ENCODE measurements at places on chromosomes 5 and 9.

- no peak for DNase-seq
Observed at GRCh38 chr9:72297516-72297915, 67.5 kb downstream of the ZFAND5 start.

DNA sequence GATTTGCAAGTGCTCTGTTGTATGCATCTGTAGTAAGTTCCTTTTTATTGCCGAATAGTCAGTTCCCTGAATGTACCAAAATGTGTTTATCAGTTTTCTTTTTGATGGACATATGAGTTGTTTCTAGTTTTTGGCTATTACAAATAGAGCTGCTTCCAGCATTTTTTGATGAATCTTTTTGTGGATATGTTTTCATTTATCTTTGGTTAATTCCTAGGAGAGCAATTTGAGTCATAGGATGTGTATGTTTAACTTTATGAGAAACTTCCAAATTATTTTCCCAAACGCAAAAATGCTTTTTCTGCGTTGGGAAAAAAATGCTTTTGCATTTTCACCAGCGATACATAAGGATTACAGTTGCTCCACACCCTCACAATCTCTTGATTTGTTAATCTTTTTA lies 287.7 kb downstream of the FER start:
- DNase-seq = no peak

DNA sequence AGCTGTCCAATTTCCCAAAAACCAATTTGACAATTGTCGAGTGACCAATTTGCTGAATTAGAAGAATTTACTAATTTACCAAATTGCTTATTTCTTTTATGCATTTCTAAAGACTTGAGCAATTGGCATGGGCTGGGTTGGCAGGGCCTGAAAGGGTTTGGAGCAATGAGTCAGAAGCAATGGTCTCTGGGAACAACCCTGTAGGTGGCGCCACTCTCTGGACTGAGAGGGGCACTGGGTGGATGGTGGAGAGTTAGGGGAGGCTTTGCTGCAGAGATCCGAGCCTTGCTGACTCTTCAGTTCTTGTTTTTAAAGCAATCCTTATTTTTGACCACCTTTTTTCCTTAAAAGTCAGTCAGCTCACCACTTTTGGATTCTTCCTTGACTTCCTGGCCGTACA lies 71.5 kb upstream of the RPS23 start:
- DNase-seq = peak; percentile 27

- no peak for DNase-seq
Observed at GRCh38 chr5:5306696-5307095, 115.8 kb upstream of the ICE1 start.

DNA sequence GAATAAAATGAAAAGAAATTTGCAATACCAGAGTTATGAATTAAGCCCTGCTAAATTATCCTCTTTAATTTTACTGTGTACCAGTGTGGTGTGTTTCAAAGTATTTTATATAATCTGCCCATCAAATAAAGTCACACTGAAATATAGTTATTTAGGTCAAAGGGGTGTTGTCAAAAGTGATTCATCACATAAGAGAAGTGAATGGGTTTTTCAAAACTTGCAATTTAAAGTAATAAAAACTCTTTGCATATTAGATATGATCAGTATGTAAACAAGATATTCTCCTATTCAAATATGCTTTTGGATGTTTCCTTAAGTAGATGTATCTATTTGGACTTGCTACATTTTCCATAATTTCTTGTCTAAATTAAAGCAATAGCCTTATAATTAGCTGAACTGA lies 1183.0 kb upstream of the CDH18 start:
- no peak for DNase-seq

- DNase-seq = no peak
Observed at GRCh38 chr5:42606464-42606869, 150.2 kb upstream of the CCDC152 start.

- DNase-seq = no peak
Observed at GRCh38 chr9:127090341-127090985, 32.0 kb downstream of the ANGPTL2 start.

- DNase-seq = no peak
Observed at GRCh38 chr5:180563994-180564393, 27.3 kb downstream of the SCGB3A1 start.

- DNase-seq = no peak
Observed at GRCh38 chr9:130259044-130259443, 6.5 kb upstream of the HMCN2 start.

- DNase-seq = no peak
Observed at GRCh38 chr9:81989700-81990099, 1.1 kb downstream of the SPATA31D1 start.

DNA sequence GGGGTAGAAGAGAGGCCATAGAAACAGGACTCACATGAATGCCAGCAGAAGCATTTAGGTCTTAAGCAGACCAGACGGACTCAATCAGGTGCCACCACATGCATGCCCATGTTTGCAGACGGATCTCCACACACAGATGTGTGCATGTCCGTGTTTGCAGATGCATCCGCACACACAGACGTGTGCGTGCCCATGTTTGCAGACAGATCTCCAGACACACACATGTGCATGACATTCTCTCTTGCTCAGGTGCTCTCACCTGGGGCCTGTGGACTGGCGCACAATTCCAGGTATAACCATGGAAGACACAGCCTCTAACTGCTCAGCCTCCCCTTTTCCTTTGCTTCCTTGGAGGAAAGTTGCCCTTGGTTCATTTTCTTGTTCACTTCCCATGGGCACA lies 148.3 kb downstream of the CACNA1B start:
- DNase-seq = peak; percentile 5

GRCh38 chr5:172077664-172078425 lies 71.4 kb upstream of the FBXW11 start:
- DNase-seq = no peak

DNA sequence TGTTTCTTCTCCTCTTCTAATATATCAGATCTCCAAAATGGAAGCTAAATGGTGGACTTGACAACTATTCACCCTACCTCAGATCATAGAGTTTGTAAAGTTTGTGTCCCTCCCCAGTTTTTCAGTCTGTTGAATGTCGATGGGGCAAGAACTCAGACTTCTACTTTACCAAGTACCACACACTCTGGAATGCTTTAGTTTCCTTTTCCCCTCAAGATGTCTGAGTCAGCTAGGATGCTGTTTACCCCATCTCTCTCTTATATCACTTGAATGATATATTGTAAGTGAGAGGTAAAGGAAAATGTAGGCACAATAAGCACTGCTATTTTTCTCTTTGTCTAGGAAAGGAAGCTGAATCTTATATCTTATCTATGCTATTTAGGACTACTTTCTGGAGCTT lies 25.9 kb upstream of the TAL2 start:
- DNase-seq = no peak

DNA sequence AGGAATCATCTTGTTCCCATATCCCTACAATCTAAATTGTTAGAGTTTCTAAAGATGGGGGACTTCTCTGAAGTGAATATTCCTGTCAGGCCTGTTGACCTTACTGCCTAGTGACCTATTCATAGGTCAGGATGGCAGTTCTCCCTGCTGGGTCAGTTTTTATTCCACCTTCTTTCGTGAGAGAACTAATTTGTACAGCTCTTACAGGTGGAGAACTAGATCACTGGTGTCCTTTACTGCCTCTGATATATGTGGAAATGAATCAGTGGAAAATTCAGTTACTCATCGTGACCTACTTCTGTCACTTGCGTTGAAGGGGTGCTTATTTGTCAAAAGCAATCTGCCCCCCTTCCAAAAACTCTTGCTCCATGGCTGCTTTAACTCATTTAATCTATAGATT lies 164.9 kb downstream of the CD180 start:
- DNase-seq = no peak

DNA sequence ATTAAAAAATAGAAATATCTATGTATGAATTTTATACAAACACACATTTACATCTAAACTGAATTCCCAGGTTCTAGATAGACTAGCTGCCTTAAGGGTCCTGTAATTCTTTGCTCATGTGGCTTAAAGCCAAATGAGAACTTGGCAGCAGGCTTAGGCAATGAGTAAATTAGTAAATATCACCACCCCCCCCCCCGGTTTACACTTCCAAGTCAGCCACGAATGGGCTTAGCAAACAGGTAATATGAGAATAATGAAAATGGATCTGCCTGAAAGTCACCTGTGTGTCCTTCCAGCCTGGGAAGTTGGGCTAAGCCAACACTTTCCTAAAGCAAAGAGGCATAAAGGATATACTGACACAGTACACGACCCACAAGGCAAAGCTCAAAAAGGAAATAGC lies 108.6 kb downstream of the KLHL3 start:
- no peak for DNase-seq

DNA sequence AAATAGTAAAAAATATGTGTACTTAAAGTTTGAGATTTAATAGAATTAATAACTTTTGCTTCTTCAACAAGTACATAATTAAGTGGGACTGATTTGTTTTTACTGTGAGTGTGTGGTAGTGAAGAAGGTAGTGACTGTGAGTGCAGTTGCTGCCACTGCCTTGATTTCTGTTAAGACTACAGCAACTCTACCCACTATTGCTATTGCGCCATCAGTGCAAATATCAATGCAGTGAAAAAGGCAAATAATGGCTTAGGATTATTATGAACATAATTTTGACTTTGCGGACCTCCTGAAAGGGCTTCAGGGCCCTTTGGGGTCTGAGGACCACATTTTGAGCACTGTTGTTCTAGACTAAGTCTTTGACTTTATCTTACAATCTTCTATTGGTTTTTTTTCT lies 112.0 kb upstream of the PITX1 start:
- no peak for DNase-seq

DNA sequence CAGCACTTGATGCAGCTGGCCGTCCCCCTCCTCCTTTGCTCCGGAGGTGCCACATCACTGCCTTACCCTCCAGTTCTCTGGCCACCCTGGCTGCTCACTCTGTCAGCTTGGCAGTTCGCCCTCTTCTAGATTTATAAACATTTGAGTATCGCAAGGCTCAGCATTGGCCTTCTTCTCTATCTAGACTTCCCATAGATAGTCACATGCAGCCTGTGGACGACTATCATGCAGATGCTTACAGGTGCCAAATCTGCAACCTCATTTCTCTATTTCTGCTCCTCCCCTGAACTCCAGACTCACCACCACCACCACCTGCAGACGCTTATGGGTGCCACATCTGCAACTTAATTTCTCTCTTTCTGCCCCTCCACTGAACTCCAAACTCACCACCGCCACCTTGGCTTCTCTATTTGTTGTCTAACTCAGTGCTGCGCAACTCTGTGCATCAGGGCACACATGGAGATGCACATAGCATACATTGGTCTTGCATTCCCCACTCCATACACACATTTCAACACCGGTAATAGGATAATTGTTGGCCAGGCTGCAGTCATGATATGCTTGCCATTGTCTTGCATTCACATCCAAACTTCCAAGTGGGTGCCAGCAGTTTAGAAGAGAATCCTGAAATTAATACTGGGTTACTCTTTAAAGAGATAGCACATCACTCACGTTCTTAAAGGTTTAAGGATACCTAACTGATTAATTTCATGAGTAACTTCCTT lies 1.9 kb upstream of the DAP start:
- DNase-seq = peak; percentile 16

GRCh38 chr9:125985998-125986655 lies 239.0 kb downstream of the PBX3 start:
- DNase-seq = no peak

DNA sequence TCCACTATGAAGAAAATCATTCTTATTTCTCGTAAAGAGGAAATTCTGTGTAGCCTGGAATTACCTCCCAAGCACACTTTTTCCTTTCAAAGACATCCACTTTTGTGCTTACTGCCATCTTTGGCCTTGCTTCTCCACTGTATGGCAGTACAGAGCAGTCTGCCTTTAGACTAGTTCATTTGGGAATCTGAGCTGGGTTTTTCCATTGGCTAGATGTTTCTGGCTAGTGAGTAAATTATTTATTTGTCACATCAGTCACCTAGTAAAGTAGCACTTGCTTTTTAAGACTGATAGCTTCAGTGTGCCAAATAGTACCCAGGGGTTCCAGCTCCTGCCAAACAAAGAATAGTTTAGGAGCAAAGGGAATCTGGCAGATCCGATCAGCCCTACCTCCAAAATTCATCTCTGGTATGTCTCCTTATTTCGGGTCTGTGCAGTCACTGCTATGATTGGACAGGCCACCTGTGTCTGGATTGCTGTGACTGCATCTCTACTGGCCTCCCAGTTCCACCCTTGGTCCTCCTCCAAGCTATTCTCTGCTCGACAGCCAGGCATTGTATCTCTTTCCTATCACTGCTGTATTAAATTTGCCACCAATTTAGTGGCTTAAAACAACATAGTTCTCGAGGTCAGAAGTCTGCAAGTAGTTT lies 97.6 kb downstream of the NUDT12 start:
- DNase-seq = no peak

DNA sequence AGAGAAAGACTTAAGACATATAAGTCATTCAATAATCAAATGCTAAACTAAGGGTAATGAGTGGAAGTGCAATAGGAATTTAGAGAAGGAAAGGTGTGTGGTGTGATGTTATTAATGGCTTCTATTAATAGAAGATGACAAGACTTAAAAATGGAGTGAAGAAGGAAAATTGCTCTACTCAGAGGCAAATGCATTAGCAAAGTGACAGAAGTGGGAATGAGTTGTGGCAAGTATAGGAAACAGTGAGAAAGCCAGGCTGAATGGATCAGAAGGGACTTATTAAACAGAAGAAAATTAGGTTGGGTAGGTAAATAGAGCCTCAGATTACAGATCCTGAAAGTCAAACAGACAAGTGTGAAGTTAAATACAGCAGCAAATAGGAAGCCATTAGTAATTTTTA lies 5.7 kb downstream of the SKIC3 start:
- DNase-seq = no peak

DNA sequence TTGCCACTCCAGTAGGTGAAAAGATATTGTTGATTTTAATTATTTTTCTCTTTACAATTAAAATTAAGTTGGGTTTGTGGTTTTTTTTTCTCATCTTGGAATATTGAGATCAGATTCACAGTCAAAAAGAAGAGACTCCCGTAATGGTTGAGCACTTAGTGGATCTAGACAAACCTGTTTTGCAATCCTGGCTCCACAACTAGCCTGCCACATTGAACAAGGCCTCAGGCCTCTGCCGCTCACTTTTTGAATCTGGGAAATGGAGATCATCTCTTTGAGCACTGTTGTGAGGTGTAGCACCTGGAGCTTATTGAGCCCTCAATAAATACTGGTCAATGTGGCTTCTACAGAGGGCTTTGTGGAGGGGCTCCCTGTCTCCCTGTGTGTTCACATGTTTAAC lies 37.1 kb upstream of the RARS1 start:
- no peak for DNase-seq

DNA sequence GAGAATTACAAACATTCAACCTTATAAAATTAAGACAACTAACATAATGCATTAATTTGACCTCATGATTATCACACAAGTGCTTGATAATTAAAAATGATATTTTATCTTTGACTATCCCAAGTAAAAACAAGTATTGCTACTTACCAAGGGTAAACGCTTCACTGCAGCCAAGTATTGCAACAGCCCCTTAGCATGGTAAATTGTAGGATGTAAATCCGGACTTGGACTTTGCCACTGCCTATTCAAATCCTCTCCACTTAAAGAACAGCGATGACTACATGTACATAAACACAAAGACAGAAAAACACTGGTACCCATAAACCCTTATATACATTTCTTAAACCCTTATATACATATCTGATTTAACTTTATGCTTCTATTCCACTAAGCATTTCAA lies 155.1 kb downstream of the AGTPBP1 start:
- DNase-seq = no peak

GRCh38 chr9:69036309-69036708 lies 757 bp downstream of the FXN start:
- DNase-seq = no peak

All from CD8-positive, alpha-beta T cell (primary cell).